ENCODE measurements at places on chromosomes 1 and 21.

GRCh38 chr1:73310797-73311381 is 887.1 kb downstream of the LRRIQ3 start:
- DNase-seq = no peak

GRCh38 chr1:200099040-200099439 is 71.5 kb downstream of the NR5A2 start:
- no peak for DNase-seq

DNA sequence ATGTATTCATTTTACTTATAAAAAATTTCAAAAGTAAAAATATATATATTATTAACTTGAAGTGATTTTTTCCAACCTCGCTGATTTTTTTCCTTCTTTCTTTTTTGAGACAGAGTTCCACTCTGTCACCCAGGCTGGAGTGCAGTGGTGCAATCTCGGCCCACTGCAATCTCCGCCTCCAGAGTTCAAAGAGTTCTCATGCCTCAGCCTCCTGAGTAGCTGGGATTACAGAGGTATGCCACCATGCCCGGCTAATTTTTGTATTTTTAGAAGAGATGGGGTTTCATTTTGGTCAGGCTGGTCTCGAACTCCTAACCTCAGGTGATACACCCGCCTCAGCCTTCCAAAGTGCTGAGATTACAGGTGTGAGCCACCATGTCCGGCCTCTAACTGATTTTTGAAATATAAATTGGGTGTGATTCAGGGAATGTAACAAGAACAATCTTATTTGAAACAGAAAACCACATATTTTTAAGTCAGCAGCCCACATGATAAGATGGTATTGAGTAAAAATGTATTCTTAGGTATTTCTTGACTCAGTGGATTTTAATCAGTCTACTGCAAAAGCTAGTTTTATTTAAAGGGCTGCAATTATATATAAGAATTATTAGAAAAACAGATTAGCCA is 30.0 kb downstream of the ZBTB8B start:
- no peak for DNase-seq

DNA sequence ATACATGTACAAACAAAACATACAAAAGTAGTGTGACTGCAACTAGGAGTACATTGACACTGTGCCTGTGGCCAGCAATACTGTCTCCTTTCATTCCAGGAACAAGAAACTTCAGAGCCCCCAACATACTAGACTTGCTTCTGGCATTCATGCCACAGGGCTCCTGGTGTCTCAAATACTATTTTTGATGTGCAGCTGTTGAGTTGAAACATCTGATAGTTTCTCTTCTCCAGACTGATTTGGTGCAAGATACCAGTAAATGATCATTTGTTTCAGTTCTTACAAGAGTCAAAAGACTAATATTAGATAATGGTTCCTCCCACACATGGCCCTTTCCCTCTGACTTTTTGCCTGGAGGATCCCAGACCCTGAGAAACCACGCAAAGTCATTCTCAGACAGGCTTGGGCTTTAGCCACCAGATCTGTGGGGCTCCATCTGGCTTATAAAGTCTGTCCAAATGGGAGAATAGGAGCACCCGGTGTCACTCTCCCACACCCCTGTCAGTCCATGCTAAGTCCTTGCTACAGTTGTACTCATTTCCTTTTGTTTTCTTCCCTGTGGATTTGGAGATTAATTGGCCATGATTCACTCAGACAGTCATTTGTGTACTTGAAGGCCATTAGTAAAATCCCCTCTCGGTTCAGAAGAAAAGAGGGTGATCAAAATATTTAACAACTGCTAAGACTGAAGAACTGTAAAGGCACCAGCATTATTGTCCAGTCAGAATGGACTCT is 163.5 kb upstream of the RUNX1 start:
- no peak for DNase-seq

- no peak for DNase-seq
Observed at GRCh38 chr1:164644774-164645644, 86.0 kb downstream of the PBX1 start.

GRCh38 chr1:205274041-205274691 is 46.4 kb downstream of the TMCC2 start:
- DNase-seq = no peak

DNA sequence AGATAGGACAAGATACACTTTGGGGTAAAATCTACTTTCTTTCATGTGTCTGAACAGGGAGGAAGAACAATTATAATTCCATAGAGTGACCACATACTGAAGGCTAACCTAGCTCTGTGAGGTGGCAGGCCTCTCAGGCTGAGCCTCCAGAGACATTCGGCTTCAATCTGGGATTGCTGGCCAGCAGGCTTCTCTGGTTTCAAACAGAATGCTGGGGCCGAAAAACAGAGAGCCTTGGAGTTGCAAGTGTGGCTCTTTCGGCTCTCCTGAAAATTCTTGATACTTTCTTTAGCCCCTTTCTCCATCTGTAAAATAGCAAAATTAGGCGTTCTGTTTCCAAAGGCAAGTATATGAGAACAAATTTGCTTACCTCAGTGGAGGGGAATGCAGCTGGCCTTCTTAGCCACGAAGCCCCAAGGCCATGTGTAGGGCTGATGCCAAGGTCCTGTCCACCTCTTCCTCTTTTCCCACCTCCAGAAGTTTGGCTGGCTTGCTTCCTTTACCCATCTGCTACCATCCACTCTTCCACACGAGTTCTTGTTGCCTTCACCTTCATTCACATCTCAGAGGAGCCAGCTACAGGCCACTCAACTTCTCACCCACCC is 30.0 kb upstream of the UBE2U start:
- DNase-seq = no peak

- DNase-seq = no peak
Observed at GRCh38 chr1:25701030-25701785, 84.6 kb downstream of the MAN1C1 start.

- DNase-seq = no peak
Observed at GRCh38 chr1:90710579-90711536, 6.2 kb downstream of the BARHL2 start.

DNA sequence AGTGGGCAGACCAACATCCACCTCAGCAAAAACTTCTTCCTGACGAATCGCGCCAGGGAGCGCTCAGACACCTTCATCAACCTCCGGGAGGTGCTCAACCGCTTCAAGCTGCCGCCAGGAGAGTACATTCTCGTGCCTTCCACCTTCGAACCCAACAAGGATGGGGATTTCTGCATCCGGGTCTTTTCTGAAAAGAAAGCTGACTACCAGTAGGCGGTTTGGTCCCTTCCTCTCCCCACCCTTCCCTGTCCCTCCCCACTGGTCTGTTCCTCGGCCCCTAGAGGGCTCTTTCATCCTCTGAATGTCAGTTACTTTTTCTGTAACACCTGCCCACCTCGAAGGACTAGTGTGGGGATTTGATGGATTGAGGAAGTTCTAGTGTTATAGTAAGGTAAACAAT is 46.9 kb downstream of the CAPN2 start:
- no peak for DNase-seq

DNA sequence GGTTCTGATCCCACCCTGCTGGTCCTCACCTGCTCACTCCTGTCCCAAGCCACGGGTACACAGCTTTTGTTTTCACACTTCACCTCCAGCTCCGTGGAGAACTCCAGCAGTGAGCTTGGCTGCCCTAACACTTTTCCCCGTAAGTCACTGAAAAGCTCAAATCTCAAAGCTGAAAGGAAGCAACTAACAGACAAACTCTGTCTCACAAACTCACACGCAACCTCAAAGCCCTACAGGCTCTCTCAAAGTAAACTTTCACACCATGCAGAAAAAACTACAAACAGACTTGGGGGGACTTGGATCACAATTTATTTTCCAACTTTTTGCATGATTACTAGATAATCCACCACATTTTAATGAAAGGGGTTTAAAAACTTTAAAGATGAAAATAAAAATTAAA is 88.3 kb downstream of the AK5 start:
- DNase-seq = no peak

GRCh38 chr1:46686255-46686654 is 14.6 kb downstream of the TEX38 start:
- no peak for DNase-seq

DNA sequence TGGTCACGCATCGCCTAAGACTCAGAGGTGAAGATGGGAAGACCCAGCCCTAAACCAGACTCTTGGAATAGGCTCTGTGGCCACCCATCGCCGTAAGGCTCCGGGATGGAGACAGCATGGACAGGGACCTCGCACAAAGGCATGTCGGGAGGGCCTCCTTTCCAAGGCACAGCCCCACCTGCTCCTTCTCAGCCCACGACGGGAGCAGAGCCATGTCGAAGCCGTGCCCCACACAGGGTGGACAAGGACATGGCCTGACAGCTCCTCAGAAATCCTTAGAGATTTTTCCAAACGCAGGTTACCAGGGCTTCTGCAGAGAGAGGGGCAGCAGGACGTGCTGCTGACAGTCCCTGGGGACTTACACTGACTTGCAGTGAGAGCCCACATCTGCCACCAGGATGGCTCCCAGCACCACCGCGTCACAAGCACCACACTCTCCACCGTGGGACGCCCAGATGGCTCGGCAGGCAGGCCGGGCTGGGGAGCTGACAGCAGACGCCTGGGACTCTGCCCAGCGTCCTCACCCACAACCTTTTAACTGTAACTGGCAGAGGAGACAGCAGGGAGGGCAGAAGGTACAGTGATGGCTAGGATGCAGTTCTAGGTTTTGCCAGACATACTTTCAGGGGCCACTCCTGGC is 12.0 kb downstream of the SSU72 start:
- DNase-seq = no peak

DNA sequence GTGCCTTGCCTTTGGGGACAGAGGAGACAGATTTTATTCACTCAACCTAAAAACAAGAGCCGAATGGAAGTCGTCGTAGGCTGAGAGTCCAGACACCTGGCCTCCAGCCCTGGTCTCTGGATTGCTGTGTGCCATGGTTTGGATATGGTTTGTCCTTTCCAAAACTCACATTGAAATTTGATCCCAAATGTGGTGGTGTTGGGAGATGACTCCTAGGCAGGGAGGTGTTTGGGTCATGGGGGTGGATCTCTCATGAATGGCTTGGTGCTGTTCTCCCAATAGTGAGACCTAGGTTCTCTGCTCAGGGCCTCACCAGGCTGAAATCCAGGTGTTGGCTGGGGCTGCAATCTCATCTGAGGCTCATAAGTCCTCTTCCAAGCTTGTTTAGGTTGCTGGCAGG is 75.5 kb downstream of the FOXD2 start:
- DNase-seq = no peak

- DNase-seq = peak; percentile 36
Observed at GRCh38 chr21:26965907-26966581, 844 bp downstream of the ADAMTS5 start.

- DNase-seq = no peak
Observed at GRCh38 chr1:60573726-60574409, 500.3 kb upstream of the C1orf87 start.

DNA sequence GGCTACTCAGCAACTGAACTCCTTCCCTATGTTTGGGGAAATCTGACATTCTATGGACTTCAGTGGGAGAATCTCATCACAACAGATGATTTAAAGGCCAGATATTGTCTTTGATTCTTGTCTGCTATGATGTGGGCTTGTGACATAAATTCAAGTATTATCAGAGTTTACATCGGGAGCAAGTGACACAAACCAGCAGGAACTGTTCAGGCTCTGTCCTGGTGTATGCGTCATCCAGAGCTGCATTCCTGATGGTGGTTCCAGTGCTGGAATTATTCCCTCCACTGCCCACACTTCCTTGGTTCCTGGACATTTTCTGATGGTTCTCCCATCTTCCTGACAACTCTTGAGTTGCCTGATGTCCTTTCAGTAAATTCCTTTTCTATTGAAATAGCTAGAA is 10.8 kb upstream of the LSM10 start:
- no peak for DNase-seq

DNA sequence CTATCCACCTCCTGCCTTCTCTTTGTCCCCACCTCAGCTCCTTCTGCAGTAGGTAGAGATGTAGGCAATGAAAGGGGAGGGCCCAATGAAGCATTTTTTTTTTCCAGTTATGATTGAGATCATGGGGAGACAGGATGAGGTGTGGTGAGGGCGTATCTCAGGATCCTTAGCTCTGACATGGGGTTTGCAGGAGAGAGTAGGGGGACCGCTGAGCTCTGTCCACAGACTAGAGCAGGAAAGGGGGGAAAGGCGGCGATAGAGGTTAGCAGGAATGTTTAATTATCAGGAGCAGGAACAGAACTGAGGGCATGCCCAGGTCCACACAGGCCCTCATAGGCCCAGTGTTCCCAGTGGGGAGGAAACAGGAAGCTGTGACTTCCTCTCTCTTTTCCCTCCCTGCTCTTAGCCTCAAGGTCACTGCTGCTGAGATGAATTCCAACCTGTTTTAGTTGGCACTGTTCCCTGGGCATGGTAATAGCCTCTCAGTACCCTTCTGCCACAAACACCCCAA is 901 bp upstream of the RXFP4 start:
- DNase-seq = no peak

DNA sequence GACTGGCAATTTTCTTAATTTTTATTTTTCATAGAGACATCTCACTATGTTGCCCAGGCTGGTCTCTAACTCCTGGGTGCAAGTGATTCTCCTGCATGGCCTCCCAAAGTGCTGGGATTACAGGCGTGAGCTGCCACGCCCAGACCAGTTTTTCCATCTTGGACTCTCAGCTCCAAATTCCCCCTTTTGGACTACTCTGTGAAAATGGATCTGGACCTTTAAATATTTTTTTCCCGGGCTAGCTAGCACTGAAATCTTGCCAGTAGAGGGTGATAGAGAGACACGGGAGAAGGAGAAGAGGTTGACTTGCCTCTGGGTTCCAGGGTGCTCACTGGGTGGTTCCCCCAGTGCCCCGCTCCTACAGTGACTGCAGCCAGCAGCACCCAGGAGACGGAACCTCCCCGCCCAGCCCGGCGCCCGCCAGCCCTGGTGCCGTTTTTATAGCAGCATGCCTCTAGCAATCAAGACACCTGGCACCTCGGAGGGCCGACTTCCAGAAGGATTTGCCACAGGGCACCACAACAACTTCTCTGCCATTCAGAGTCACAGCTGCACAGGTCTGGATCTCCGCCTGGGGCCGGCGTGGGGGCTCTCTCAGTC is 34.7 kb upstream of the SCCPDH start:
- DNase-seq = peak; percentile 72

DNA sequence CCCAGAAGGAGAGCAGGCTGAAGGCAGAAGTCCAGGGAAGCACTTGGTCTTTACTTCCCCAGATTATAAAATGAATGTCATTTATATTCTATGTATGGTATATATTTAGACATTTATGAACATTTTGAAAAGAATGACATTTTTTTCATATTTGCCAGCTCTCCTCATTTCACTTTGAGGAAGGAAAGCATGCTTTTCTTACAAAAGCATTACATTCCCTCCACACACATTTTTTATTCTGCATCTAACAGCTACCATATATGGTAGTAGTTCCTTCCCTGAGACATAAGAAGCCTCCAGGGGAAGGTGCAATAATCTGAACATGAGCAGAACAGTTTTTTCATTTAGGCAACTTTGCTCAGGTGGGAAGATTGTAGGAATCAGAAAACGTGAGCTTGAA is 94.0 kb downstream of the LRRC7 start:
- no peak for DNase-seq

Measured in lower lobe of right lung (tissue), 2 donors.